ENCODE measurements at places on chromosomes 2 and 18.

DNA sequence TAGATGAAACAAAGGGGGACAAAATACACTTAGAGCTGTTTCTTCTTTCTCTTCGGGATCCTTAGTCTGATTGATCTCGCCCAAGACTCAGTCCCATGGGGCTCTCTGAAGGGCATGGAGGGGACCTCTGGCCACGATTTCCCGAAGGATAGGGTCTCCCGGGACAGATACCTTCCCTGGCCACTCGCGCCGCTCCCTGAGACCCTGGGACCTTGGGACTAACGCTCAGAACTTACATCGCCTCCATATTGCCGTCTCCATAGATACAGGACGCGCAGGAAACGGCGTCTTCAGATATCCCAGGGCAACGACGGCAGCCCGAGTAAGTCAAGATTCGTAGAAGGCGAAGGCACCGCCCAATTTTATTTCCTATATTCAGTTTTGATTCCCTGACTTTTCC lies at the start of gene CFAP65:
Gene CFAP65, minus strand, starts transcription at position 265 of the 400 bp plus-strand sequence. CDS start 2,468 bp downstream, outside the sequence.
- DNase-seq = peak; percentile 14

DNA sequence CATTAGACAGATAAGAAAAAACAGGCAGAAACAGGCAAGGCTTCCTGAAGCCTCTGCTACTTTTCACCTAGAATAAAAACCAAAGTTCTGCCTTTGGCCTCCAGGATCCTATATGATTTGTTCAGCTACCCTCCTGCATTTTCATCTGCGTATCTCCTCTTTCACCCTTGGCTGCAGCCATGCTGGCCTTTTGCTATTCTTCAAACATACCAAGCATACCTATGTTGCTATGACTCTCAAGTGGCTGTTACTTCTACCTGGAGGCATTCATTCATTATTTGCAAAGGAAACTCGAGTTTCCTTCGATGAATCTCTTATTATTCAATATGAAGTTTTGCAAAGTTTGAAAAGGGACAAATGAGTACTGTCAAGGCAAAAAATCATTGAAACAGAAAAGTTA lies 106.4 kb upstream of the HNMT start:
- no peak for DNase-seq

DNA sequence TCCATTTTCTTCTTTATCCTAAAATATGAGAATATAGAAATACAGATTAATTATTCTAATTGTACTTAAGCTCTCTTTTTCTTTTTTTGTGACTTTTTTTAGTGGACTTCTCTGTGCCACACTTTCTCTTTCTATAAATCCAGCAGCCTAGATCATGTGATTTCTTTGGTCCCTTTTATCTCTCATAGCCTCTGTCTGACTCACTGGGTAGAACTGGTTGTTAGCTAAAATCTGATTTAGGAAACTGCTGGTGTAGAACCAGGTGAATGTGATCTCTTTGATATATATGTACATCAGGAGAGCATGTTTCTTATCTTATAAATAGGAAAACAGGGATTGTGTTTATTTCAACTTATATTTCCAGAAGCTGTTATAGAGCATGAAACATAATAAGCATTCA lies 54.9 kb downstream of the VRK2 start:
- no peak for DNase-seq

DNA sequence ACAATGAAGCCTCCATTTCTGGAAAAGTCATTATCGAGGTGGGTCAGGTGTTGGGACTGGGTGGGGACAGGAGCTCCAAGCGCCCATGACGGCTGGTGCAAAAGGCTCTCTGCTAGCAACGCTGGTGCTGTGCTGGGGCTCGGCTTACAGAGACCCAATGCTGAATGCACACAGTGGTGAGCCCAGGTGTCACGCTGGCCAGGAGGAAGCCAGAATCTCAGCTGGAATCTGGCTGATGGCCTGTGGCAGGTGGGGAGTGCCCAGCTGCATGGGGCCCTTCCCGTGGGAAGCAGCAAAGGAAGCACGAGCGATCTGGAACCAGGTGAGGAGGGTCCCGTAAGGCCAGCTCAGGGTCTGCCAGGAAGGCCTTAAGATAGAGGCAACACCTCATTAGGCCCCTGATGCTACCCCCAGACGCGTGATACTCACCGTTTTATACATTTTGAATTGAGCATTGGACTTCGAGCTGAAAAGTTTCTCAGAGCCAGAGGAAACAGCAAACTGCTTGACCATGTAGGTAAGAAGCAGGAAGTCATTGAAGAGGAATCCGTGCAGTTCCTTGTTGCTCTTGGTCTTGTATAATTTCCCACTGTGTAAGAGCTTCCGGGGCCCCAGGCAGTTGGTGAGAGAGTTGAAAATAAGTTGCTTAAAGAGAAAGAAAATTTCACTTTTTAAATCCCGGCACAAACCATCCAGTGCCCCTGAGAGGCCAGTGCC lies 34.7 kb downstream of the FAM228A start:
- no peak for DNase-seq

DNA sequence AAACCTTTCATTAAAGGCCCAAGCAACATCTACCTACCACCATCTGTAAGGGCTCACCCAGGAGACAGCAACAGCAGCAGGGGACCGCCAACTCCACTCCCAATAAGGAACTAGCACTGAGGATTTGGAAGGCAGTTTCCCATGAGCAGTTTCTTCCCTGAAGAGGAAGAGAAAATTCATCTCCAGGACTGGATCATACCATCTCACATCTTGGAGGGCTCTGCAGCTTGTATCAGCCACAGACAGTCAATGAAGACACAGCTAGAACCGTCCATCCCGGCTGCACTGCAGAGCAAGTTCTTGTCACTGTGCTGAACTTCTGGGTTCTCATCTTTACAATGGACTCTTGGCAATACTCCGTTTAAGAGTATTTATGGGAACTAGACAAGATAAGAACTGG lies 2.8 kb upstream of the GYPC start:
- no peak for DNase-seq

GRCh38 chr2:174569678-174570077 lies 27.9 kb downstream of the WIPF1 start:
- DNase-seq = no peak

GRCh38 chr2:47204691-47205090 lies 49.6 kb upstream of the STPG4 start:
- no peak for DNase-seq

- DNase-seq = no peak
Observed at GRCh38 chr2:119718501-119719260, 39.7 kb downstream of the TMEM177 start.

- DNase-seq = peak; percentile 43
Observed at GRCh38 chr2:64463781-64464180, 9.8 kb downstream of the LGALSL start.

DNA sequence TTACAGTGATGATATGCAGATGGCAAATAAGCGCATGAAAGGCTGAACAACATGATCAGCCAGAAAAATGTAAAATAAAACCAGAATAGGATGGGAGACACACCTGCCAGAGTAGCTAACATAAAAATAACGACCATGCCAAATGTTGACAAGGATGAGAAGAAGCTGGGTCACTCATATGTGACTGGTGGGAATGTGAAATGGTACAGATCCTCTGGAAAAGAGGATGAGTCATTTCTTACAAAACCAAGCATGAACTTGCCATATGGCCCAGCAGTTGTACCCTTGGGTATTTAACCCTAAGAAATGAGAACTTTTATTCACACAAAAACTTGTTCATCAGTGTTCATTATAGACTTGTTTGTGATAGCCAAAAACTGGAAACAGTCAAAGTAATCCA lies 143.8 kb downstream of the SH3BP4 start:
- no peak for DNase-seq

- DNase-seq = no peak
Observed at GRCh38 chr2:170932948-170933347, 3.9 kb downstream of the GORASP2 start.

DNA sequence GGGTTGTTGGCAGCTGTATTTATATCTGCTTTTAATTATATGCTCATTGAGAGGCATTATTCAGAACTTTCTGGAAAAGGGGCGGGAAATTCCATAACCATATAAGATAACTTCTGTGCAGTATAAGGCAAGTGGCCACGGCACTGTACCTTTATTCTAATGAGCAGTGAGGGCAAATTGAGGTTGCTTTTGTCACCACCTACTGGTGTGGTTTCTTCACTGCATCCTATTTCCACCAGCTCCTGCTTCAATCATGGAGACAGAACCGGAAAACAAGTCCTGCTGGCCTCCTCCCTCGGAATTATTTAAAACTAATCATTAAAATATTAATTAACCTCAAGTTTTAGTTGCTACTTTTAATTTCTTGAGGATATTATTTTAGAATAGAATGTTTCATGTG lies 759.4 kb downstream of the CBLN2 start:
- no peak for DNase-seq

DNA sequence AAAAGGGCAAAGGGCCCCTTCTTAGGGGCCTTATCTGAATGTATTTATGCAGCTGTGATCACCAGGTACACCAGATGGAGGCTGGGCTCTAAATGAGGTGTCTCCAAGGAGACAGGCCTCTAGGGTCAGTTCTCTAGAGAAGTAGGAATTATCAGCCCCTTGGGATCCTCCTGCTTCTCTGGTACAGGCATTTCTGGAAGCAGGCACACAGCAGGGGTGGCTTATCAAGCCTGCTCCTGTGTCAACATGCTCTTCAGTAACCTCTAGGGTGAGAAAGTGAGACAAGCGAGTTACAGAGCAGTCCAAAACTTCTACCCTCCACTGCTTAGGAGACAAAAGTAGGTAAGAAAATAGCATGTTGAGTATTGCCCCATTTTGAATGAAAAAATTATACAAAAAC lies 13.8 kb downstream of the TPGS2 start:
- no peak for DNase-seq

GRCh38 chr2:146579147-146579930 lies 1265.5 kb upstream of the ACVR2A start:
- DNase-seq = no peak

DNA sequence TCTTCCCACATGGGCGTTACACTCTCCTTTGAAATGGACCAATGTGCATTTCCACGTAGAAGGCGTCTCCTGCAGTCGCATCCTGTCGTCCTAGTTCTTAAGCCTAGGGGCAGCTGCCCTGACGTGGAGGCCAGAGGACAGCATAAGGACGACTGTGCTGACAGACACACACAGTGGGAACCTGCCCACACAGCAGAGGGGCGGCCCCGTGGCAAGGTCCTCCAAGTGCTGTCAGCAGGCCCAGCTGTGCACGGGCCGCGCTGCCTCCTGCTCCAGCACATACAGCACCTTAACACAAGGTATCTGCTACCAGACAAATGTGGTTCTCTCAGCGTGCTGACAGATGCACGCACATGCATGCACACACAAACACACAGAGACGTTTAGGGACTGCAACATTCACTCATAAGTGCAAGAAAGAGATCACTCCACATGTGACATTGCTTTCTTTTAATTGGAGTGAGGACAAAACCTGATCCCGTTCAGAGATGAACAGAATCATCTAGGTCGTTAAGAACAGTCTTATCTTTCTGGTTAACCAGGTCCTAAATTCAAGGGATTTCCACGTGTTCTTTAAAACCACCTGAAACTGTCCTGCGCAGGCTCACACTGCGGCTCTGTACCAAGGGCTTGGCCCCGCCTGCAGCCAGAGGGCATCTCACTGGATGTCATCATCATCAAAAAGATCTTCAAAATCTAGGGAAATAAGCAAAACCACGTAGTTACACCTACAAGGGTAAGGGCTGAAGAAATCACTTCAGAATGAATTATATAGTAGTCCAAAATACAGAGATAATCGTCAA lies 5.5 kb downstream of the COPS9 start:
- no peak for DNase-seq

- DNase-seq = no peak
Observed at GRCh38 chr2:19592197-19592596, 233.8 kb upstream of the OSR1 start.

- DNase-seq = no peak
Observed at GRCh38 chr2:57850415-57851130, 196.0 kb upstream of the VRK2 start.

DNA sequence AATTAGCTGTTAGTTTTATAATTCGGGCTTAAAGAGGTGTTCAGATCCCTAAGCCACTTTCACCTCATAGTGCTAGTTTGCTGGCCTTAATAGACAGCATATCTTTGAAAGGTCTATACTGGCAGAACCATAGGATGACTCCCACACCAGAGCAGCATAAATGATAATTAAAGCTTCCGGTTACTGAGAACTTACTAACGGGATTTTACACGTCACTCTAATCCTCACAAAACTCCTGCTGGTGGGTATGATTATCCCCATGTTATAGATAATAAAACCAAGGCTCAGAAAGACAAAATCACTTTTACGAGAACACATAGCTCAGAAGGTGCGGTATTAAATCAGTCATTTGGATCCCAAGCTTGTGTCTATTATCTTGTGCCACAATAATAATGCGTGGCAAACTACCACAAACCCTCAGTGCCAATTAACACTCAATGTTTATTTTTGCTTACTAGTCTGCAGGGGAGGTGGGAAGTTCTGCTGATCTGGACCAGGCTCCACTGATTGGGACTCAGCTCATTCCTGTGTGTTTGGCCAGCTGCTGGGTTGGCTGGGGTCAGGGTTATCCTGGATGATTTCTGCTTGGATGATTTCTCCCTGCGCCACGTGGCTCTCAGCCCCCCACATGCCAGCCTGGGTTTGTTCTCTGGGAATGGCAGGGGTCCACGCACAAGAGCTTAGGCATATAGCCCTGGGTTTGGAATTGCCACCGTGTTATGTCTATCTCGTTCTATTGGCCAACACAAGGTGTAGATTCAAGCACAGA lies 62.3 kb downstream of the TRIB2 start:
- DNase-seq = no peak

- DNase-seq = no peak
Observed at GRCh38 chr2:141570474-141571131, 560.2 kb downstream of the LRP1B start.

DNA sequence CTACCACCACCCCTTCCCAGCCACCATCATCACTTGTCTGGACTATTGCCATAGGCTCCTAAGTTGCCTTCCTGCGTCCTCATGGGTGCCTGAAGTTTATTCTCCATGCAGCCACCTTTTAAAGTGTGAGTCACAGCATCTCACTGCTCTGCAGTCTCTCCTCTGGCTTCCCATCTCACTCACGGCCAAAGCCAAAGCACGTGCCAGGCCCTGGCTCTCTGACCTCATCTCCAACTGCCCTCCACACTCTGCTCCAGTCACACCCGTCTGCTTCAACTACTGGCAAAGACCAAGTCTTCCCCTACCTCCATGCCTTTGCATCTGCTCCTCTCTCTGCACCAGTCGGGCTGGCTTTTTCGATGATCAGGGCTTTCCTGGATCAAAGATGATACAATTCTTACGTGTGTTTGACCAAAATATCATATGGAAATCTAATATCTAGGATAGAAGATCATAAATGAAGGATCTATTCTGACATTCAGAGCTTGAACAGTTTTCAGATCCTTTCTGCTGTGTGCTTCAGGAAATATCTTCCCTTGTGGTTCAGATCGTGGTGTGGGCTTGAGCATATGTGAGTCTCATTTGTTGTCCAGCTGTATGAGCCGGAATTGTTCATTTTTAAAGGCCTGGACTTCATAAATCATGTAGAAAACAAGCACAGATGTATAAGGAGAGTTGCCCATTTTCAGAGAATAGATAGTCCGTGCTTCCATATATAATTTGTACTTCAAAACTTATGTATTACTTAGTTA lies 175.6 kb downstream of the PRKCE start:
- peak; percentile 53 for DNase-seq

- peak; percentile 6 for DNase-seq
Observed at GRCh38 chr2:109614715-109615636, 812 bp downstream of the SOWAHC start.

GRCh38 chr2:174198846-174199564 lies 49.3 kb downstream of the OLA1 start:
- DNase-seq = no peak

GRCh38 chr18:68164909-68165308 lies 550.0 kb downstream of the TMX3 start:
- DNase-seq = no peak

All from substantia nigra (tissue), 51 donors.